ENCODE measurements at places on chromosomes 3 and 15. TPM values are rescaled to one million over a fixed set of nuclear protein-coding genes. Genes with fewer than 3 reads are reported as not detected.

ILDR1 gene
- not detected for total RNA-seq

WDR49 gene
- total RNA-seq = not detected

RLBP1 gene
- not detected for total RNA-seq

GCSAM gene
- 3.0 TPM for total RNA-seq

DNASE1L3 gene
- not detected for total RNA-seq

CCR1 gene
- total RNA-seq = 0.36 TPM

GOLGA8H gene
- total RNA-seq = not detected

ACAN gene
- total RNA-seq = not detected
